ENCODE measurements at places on chromosomes 2 and 18. TPM values are rescaled to one million over a fixed set of nuclear protein-coding genes. Genes with fewer than 3 reads are reported as not detected.

GRCh38 chr2:61380056-61380881 is 90.6 kb downstream of the USP34 start:
- no peaks in the 10 kb centered on the region for H3K27me3 ChIP-seq
- H3K4me3 ChIP-seq = no peak overlapping the region
- no peak overlapping the region for H3K27ac ChIP-seq

GRCh38 chr2:70985283-70985688 is 6.9 kb downstream of the ANKRD53 start:
- no peaks in the 10 kb centered on the region for H3K27me3 ChIP-seq
- H3K27ac ChIP-seq = no peak overlapping the region
- H3K36me3 ChIP-seq = peaks cover 29% of the 10 kb centered on the region
- no peak for DNase-seq
- no peak overlapping the region for H3K4me3 ChIP-seq

DNA sequence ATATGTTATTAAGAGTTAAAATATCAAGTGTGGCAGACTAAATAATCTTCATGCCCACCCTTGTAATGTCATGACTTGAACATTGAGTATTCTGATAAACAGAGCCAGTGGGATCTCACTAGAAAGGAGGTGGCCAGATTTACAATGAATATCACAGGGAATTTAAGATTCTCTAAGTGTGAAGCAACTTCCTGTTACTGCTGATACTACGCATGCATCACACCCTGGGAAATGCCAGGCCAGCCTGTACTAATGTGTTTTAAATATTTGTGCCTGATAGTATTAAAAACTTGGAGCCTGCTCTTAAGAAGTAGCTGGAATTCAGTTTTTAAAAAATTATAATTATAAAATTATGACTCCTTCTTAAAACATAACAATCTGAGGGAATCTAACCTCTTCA is 148.3 kb downstream of the LAMA3 start:
- H3K4me1 ChIP-seq = no peaks in the 10 kb centered on the region
- no peak overlapping the region for H3K27ac ChIP-seq
- no peaks in the 10 kb centered on the region for H3K27me3 ChIP-seq
- no peak for DNase-seq
- no peak overlapping the region for H3K4me3 ChIP-seq

GRCh38 chr2:24409700-24410556 is 49.6 kb upstream of the ITSN2 start:
- H3K4me1 ChIP-seq = no peaks in the 10 kb centered on the region
- H3K4me3 ChIP-seq = no peak overlapping the region
- H3K27ac ChIP-seq = no peak overlapping the region
- no peaks in the 10 kb centered on the region for H3K36me3 ChIP-seq
- peak; percentile 52 for DNase-seq

The CDH2 gene
- 2.9 TPM for polyA plus RNA-seq
